ENCODE measurements at places on chromosomes 12 and 14. TPM values are rescaled to one million over a fixed set of nuclear protein-coding genes. Genes with fewer than 3 reads are reported as not detected.
A peak's percentile ranks its signal among the peaks of the same experiment; 100 is the strongest.

DNA sequence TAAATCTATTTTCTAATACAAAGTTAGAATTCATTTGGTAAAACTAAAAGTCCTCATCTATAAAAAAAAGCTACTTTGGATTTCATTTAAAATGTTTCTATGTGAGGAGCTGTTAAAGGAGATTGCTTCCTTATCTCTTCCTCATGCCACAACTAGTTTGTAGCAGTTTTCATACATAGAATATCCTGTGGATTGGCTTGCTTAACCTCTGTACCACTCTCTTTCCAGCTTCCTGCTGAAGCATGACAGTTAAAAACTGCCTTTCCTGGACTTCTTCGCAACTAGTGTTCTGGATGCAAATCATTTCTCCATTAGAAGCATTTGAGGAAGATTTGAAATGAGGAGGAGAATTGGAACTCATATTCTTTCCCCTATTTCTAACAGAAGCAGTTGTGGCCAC is 49.6 kb downstream of the ST8SIA1 start:
- no peaks in the 10 kb centered on the region for H3K27me3 ChIP-seq
- no peaks in the 10 kb centered on the region for H3K36me3 ChIP-seq
- no peak overlapping the region for H3K27ac ChIP-seq
- no peak overlapping the region for H3K4me3 ChIP-seq

- no peaks in the 10 kb centered on the region for H3K27me3 ChIP-seq
- no peaks in the 10 kb centered on the region for H3K36me3 ChIP-seq
- no peak for DNase-seq
- peaks cover 37% of the 10 kb centered on the region for H3K4me1 ChIP-seq
Measured at GRCh38 chr14:68571114-68571591, 221.7 kb downstream of the ZFP36L1 start.

Gene LMO3
- 170 TPM for total RNA-seq

Gene VWF
- 729 TPM for total RNA-seq

GRCh38 chr12:30152705-30153104 is 369.0 kb upstream of the TMTC1 start:
- no peak overlapping the region for H3K27ac ChIP-seq
- no peak for DNase-seq
- no peak overlapping the region for H3K4me3 ChIP-seq
- H3K4me1 ChIP-seq: no peaks in the 10 kb centered on the region
- no peaks in the 10 kb centered on the region for H3K27me3 ChIP-seq
- no peaks in the 10 kb centered on the region for H3K36me3 ChIP-seq

DNA sequence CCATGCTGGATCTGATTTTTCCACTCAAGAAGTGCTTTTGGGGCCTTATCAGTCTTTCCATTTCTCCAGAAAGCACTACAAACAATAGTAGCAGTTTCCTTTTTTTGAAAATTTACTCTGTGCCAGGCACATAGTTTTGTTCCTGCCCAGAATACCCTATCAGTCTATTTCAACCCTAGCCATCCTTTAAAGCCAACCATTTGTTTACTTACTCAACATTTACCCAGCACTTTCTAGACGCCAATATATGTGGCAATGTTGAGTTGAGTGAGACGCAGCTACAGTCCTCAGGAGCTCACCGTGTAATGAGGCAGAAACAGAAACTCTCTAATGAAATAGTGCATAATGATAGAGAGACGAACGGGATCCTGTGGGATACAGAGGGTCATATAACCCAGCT is 32.9 kb upstream of the CHST11 start:
- H3K4me3 ChIP-seq: no peak overlapping the region
- DNase-seq: no peak
- no peaks in the 10 kb centered on the region for H3K4me1 ChIP-seq
- no peaks in the 10 kb centered on the region for H3K27me3 ChIP-seq

DNA sequence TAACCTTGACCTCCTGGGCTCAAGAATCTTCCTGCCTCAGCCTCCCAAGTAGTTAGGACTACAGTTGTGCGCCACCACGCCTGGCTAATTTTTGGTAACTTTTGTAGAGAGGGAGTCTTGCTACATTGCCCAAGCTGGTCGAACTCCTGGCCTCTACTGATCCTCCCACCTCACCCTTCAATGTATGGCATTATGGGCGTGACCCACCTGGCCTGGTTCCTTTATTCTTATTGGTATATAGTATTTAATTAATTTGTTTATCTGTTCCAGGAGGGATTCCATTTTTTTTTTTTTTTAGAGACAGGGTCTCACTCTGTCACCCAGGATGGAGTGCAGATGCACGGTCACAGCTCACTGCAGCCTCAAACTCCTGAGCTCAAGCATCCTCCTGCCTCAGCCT is 40.9 kb upstream of the EAPP start:
- no peak overlapping the region for H3K4me3 ChIP-seq
- H3K4me1 ChIP-seq: no peaks in the 10 kb centered on the region
- H3K27me3 ChIP-seq: no peaks in the 10 kb centered on the region
- DNase-seq: peak; percentile 19

DNA sequence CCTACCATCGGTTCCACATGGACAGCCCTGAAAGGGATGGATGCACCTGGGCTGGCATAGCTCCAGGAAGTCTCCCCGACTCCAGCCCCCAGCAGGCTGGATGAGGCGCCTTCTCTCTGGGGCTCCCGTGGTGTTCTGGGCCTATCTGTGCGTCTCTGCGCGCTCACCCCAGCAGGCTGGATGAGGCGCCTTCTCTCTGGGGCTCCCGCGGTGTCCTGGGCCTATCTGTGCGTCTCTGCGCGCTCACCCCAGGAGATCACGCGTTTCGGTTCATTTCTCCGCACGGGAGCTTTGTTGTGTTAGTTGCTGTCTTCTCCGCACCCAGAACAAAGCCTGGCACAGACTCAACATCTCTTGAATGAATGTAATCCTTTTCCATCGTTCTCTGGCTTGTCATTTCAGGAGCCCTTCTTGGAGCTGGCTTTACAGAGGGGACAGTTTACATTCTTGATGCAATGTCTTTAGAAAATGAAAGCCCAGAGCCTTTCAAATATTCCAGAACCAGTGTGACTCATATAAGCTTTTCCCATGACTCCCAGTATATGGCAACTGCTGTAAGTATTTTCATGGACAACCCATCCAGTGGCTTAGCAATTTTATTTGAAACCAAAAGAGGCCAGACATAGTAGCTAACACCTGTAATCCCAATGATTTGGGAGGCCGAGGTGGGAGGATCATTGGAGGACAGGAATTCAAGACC is 40.3 kb downstream of the CFAP251 start:
- DNase-seq: no peak
- H3K4me3 ChIP-seq: no peak overlapping the region
- H3K27me3 ChIP-seq: no peaks in the 10 kb centered on the region
- H3K27ac ChIP-seq: no peak overlapping the region

Gene TSPAN11
- 7.8 TPM for total RNA-seq

Gene LBHD2
- not detected for total RNA-seq

Gene FOXM1
- 1.0 TPM for total RNA-seq

- H3K36me3 ChIP-seq: peaks cover 7% of the 10 kb centered on the region
- H3K27me3 ChIP-seq: no peaks in the 10 kb centered on the region
Measured at GRCh38 chr14:35279369-35279768, 12.8 kb upstream of the PSMA6 start.

Gene TPPP2
- total RNA-seq: not detected

GRCh38 chr12:106358396-106359241 is 1.1 kb downstream of the POLR3B start:
- peak; percentile 73 for DNase-seq
- no peaks in the 10 kb centered on the region for H3K36me3 ChIP-seq
- peak overlapping the region; percentile 89 for H3K4me3 ChIP-seq

DNA sequence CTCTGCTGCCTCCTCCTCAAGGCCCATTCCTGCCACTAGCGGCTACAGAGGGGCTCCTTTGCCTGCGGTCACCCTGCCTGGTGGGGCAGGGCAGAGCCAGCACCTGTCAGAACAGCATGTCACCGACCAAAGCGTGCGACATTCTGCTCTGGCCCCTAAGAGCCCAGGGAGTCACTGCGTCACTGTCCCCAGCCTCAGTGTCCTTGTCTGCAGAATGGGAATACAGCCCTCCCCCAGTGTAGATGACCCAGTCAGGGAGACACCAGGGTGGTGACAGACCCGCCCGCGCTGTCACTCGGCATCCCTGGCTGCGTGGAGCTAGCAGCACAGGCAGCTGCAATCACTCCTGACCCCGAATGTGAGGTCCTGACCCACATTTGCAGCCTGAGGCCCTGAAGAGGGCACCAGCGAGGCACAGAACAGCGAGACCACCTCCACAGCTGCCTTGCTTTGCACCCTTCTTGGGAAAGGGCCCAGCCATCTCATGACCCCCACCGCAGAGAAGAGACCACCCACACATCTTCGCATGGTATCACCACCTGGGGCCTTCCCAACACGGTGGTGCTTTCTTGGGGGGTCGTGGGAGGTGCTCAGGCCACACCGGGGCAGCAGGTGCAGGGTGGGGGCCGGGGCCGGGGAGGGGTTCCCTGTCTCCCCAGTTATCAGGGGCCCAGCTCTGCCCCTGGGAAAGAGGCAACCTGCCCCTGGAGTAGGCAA is 2.5 kb downstream of the AHNAK2 start:
- H3K27ac ChIP-seq: no peak overlapping the region
- H3K36me3 ChIP-seq: no peaks in the 10 kb centered on the region

DNA sequence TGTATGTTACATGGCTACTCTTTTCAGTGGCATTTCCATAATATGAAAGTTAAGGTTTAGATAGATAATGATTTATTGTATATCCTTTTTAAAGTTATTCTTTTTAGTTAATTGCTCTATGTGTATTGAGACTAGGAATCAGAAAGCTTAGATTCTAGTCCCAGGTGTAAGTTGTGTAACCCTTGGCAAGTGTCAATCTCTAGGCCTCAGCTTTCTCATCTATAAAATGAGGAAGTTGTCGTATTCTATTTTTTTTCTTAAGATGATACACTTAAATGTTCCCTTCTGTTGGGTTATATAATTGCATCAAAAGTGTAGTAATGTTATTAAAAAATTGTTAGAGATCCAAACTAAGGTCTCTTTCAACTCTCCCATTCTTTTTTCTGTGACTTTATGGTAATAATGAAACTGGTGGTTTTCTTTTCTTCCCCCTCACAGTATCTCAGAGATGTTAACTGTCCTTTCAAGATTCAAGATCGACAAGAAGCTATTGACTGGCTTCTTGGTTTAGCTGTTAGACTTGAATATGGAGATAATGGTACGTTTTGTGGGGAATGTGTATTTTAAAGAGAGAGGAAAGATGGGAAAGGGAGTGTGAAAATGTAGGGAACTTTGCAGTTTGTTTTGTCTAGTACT is 4.1 kb downstream of the RTRAF start:
- H3K27me3 ChIP-seq: no peaks in the 10 kb centered on the region
- no peak for DNase-seq
- no peak overlapping the region for H3K27ac ChIP-seq
- no peak overlapping the region for H3K4me3 ChIP-seq

DNA sequence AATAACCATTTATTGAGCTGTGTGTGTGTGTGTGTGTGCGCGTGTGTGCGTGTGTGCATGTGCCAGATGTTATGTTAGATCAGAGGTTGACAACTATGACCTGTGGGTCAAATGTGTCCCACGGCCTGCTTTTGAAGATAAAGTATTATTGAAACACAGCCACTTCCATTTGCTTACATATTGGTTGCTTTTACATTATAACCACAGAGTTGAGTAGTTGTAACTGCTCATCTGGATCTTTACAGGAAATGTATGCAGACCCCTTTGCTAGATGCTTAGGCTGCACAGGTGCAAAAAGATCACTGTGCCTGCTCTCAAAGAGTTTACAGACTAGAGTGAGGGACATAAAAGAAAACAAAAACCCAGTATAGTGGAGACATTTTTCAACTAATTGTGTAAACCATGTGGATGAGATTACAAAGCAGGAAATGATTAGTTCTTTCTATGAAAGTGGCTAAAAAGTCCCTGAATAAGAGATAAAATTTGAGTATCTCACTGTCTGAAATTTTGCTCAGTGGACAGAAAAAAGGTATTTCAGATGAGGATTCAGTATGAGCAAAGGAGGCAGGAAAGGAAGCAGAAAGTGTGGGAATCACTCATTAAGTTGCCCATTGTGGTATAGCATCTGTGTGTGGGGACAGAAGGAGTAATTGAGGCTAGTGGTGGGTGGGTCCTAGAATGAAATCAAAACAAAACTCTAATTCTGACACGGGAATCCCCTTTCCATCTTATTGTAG is 188.4 kb downstream of the PAH start:
- H3K27me3 ChIP-seq: no peaks in the 10 kb centered on the region
- no peak for DNase-seq
- H3K36me3 ChIP-seq: no peaks in the 10 kb centered on the region
- no peak overlapping the region for H3K27ac ChIP-seq

Gene NELL2
- total RNA-seq: 1.6 TPM

DNA sequence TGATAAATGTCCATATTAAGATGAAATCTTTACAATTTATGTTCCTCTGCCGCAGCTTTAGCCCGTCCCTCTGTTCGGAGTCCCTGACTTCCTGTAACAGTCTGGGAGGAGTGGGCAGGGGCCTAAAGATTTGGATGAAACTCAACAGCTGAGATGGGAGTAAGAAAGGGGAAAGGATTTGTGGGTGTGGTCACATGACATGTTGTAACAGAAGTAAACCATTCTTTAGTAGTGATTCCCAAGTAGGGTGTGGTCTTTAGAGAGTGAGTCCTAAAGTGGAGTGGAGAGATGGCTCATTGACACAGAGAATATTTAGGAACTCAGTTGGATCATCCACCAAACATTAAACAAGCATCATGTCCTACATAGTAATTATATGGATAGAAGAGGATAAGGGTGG is 12.9 kb downstream of the TMEM117 start:
- no peak for DNase-seq
- no peaks in the 10 kb centered on the region for H3K36me3 ChIP-seq
- no peaks in the 10 kb centered on the region for H3K27me3 ChIP-seq

DNA sequence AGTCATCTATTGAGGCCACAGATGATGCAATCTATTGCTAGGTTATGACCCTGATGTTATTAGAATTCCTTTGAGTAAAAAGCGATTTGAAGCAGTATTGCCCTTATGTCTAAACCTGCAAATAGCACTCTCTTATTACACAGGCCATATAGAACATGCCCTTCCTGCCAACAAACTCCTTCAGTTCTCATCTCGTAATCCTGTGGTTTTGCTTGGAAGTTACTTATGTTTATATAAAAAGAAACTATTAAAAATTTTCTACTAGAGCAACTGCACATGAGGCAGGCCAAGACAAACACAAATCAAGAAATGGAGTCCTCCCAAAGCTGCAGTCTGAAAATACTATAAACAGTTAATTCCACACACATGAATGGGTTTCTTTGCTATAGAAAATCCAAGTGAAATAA is 1200.2 kb downstream of the LRFN5 start:
- H3K4me3 ChIP-seq: no peak overlapping the region
- no peaks in the 10 kb centered on the region for H3K36me3 ChIP-seq
- H3K4me1 ChIP-seq: no peaks in the 10 kb centered on the region
- no peak for DNase-seq

Gene ACACB
- total RNA-seq: 35.2 TPM

GRCh38 chr12:125151284-125151683 is 86.0 kb downstream of the AACS start:
- no peak overlapping the region for H3K27ac ChIP-seq
- no peaks in the 10 kb centered on the region for H3K27me3 ChIP-seq
- no peak for DNase-seq
- no peaks in the 10 kb centered on the region for H3K4me1 ChIP-seq

DNA sequence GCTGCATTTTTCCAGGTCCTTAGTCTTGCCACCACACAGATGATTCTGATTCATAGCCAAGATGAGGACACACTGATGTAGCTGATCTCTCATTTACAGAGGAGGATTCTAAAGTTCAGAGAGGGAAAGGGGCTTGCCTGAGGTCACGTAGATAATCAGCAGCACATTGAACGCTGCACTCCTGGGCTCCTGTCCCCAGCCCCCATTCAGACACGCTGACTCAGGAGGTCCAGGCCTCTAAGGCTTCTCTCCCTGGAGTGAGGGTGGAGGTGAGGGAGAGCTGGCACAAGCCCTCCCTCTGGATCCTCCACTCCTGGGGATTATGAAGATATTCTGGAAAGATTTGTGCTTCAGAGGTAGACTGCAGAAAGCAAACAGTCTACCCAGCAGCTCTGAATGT is 10.3 kb downstream of the NFATC4 start:
- H3K27me3 ChIP-seq: no peaks in the 10 kb centered on the region
- no peaks in the 10 kb centered on the region for H3K36me3 ChIP-seq
- no peak overlapping the region for H3K4me3 ChIP-seq
- H3K27ac ChIP-seq: no peak overlapping the region
- no peaks in the 10 kb centered on the region for H3K4me1 ChIP-seq

Measured in upper lobe of right lung (tissue), 1 donor.